ENCODE measurements at places on chromosomes 5 and 9.

- DNase-seq: no peak
Measured at GRCh38 chr5:31707329-31707728, 68.4 kb downstream of the PDZD2 start.

DNA sequence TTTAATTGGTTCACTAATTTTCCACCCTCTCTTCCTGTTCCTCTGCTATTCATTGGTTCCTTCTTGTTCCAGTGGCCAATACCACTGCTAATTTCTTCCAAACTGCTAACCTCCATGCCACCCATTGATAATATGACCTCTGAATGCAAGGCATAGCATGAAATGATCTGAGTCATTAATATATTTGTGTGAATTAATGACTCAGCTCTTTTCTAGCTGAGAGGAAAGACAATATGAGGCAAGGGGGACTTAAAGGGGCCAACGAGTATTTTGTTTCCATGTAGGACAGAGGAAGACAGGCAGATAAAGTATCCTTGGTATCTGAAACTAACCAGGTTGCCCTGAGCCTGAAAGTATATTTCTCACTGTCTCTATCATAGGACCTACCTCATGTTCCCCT is 154.3 kb upstream of the BRINP1 start:
- DNase-seq: no peak

GRCh38 chr9:93908591-93909241 is 46.4 kb downstream of the BARX1 start:
- DNase-seq: no peak

DNA sequence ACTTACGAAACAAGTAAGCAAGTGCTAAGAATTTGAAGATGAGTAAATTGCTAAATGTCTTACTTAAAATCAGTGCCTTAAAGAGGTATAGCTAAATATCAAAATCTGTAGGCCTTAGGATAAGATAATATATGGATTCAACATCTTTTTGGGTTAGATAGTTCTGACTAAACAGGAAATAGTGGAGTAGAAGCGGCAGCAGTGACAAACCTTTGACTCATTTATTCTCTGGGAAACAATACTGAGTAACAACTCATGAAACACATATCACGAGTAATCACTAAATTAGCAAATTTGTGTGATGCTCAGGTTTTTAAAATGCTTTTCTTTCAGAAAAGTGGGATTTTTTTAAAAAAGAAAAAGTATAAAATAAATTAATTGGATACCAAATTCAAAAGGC is 762.1 kb upstream of the TYRP1 start:
- no peak for DNase-seq

GRCh38 chr5:67971223-67971830 is 244.2 kb upstream of the PIK3R1 start:
- no peak for DNase-seq

GRCh38 chr5:14579246-14579645 is 2.3 kb upstream of the OTULINL start:
- DNase-seq: no peak

DNA sequence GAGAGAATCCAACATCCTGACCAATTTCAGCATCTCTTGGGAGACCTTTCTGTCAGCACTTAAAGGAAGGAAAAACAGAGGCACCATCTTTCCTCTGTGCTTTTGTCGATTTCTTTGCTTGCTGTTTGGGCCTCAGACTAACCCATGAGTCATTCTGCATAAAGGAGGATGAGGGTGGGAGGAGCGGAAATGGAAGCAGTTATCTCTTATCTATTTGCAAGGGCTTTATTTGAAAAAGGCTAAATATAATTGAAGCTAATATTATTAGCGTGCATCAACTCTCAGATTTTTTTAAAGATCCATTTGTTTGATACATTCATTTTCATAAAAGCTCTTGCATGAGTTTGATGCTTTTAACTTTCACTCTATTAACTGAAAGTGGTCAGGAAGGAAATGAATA is 72.9 kb downstream of the ZNF622 start:
- DNase-seq: no peak

GRCh38 chr5:113902917-113903660 is 389.6 kb downstream of the YTHDC2 start:
- DNase-seq: no peak

GRCh38 chr9:35842795-35843194 is 13.8 kb downstream of the TMEM8B start:
- DNase-seq: no peak

DNA sequence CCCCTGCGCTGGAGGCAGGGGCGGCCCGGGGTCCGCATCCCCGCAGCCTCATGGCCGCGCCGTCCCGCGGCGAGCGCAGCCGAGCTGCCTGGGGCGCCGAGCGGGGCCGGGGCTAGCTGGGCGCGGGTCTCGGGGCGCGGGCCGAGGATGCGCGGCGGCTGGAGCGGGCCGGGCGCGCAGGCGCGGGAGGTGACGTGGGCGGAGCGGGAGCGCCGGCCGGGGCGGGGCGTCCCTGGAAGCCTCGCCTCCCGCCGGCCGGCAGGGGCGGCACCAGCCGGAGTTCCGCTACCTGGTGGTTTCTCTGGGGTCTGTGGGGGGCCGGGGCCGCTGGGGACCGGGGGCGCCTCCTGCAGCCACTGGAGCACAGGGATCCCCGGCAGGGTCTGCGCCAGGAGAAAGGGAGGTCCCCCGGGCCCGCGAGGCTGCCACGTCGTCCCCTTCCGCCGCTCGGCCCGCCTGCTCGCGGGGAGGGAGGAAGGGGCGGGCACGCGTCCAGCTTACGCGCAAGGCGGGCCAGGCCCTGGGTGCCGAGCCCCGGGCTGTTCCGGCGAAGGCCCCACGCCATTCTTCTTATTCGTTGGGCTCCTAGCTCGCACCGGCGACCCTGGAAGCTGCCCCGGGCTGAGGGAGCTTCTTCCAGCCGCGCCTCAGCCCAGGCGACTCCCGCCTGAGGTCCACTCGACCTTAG is at the start of gene LPCAT1:
TSS of gene LPCAT1 (minus strand) at position 168 of the 688 bp plus-strand sequence. CDS start at position 52, 116 bp downstream.
- DNase-seq: peak; percentile 75

DNA sequence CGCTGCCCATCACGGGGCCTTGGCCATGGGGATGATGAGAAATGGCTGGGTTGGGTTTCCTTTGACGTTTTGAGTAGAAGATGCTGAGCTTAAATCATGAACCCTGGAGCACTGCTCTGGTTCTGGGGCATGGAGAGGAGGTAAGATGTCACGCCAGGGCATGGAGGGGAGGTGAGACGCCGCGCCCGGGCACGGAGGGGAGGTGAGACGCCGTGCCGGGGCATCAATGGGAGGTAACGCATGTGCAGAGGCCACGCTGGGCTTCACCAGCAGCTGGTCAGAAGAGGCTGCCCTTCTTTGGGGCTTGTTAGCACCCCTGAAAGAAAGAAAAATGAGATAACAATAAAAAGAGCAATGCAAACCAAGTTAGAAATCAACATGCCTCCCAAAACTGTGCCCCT is 322.5 kb upstream of the IRX4 start:
- DNase-seq: peak; percentile 0

GRCh38 chr5:32473072-32473471 is 28.5 kb upstream of the ZFR start:
- no peak for DNase-seq

- no peak for DNase-seq
Measured at GRCh38 chr5:143880178-143880577, 68.2 kb downstream of the HMHB1 start.

GRCh38 chr9:137619240-137620047 is 639 bp downstream of the EHMT1 start:
- DNase-seq: peak; percentile 42

DNA sequence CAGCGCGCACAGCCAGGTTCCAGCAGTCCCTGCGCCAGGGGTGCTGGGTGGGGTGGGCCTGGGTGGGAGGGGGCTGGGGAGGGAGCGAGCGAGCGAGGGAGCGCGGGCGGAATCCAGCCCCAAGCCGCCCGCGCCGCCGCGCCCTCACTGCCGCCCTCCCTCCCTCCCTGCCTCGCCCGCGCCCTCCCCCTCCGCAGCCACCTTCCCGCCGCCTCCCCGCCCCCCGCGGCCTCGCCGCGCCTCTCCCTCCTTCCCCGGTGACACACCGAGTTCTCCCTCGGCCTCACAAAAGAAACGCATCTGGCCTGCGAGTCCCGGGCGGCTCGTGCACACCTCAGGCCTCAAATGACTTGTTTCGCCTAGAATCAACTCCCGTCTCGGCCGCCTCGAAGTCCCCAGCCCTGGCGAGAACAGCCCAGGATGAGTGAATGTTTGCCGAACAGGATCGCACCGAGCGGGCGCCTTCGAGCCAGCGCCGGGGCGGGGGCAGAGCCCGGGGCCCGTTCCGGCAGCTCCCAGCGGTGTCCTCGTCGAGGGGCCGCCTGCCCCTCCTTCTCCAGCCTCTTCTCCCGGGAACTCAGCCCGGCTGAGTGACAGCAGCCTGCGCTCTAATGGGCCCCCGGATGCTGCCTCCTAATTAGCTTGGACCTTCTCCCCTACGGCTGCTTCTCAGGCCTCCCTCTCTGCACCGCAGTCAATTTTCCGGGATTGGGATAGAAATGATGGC is 371 bp upstream of the PITX1 start:
- DNase-seq: peak; percentile 17

DNA sequence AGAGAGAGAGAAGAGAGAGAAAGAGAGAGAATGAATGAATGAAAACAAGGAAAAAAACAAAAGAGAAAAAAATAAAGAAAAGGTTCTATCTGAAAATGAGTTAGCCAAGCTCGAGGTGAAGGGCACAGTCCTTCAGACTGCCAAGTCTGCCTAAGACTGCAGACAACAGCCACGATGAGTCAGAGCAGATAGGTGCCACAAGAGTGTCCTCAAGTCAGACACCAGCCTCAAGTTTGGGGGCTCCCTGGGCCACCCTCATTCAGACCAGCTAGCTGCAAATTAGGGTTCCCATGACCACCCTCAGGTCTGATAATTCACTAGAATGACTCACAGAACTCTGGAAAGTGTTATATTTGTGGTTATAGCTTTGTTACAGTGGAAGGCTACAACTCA is 13.9 kb upstream of the HABP4 start:
- no peak for DNase-seq

- DNase-seq: no peak
Measured at GRCh38 chr5:14108170-14108996, 34.8 kb upstream of the TRIO start.

- DNase-seq: no peak
Measured at GRCh38 chr5:130541617-130542221, 623.3 kb downstream of the HINT1 start.

- no peak for DNase-seq
Measured at GRCh38 chr9:16771356-16771755, 99.1 kb downstream of the BNC2 start.

GRCh38 chr9:81470864-81471263 is 218.5 kb downstream of the TLE1 start:
- DNase-seq: no peak

- DNase-seq: no peak
Measured at GRCh38 chr5:80072103-80073073, 37.2 kb downstream of the THBS4 start.

GRCh38 chr9:129875181-129875611 is 39.9 kb downstream of the USP20 start:
- no peak for DNase-seq

GRCh38 chr5:157236423-157236822 is 29.5 kb upstream of the CYFIP2 start:
- no peak for DNase-seq

DNA sequence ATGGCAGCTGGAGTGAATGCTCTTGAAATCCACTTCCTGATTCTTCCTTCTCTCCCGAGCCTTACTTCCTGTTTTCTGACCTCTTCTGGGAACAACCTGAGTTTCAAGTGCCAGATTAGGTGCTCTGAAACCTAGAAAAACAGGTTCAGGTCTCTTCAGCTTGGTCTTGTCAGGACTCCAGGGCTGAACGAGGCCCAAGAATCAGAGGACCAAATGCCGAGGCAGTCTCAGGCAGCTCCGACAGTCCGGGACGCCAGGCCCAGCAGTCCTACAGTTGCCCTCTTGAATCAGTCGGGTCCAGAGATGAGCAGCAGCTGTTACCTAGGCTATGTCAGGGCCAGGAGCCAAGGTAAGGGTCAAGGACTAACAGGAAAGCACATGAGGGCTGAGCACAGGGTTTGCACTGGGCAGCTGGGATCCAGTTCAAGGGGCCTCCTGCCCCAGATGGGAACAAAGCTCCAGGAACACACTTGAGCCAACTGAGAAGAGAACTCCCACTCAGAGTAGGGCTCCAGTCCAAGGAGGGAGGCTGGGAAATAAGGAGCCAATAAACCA is 38.3 kb upstream of the ADRA1B start:
- no peak for DNase-seq

- peak; percentile 38 for DNase-seq
Measured at GRCh38 chr5:757931-758697, 26.4 kb downstream of the ZDHHC11B start.

DNA sequence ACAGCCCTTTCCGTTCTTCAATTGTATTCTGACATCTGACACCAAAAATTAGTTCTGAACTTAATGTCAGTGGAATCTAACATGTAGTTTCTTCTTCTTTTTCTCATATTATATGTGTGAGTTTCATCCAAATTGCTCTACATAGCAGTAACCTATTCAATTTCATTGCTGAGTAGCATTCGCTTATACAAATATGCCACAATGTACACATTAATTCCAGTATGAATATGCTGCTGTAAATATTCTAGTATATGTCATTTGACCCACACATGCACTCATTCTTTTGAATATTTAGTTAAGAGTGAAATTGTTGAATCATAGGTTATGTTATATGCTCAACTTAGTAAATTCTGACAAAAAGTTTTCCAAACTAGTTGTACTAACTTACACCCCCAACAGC is 550.9 kb downstream of the CHSY3 start:
- DNase-seq: no peak

- DNase-seq: no peak
Measured at GRCh38 chr5:19739671-19740070, 248.3 kb downstream of the CDH18 start.
